ENCODE measurements at places on chromosomes 16 and 17.

DNA sequence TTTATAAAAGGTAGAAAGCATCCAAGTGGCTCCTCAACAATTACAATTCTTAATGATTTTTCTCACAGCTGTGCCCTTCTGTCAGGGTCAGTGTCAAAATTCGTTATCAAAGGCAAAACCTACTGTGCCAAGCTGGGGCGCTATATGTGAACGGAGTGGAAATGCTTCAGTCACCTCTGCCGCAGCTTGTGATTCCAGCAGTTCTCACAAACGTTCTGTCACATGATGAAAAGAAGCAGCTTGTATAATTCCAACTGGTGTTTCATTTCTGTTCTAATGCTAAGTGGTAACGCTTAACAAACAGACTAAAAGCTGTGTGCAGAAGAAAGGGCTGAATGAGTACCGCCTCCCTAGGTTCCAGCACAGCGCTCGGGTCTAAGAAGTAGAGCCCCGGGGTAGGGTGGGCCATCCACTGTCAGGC lies 14.2 kb downstream of the PLD6 start:
- no peak for DNase-seq

GRCh38 chr17:49082231-49082630 lies 50.3 kb upstream of the B4GALNT2 start:
- DNase-seq = no peak

DNA sequence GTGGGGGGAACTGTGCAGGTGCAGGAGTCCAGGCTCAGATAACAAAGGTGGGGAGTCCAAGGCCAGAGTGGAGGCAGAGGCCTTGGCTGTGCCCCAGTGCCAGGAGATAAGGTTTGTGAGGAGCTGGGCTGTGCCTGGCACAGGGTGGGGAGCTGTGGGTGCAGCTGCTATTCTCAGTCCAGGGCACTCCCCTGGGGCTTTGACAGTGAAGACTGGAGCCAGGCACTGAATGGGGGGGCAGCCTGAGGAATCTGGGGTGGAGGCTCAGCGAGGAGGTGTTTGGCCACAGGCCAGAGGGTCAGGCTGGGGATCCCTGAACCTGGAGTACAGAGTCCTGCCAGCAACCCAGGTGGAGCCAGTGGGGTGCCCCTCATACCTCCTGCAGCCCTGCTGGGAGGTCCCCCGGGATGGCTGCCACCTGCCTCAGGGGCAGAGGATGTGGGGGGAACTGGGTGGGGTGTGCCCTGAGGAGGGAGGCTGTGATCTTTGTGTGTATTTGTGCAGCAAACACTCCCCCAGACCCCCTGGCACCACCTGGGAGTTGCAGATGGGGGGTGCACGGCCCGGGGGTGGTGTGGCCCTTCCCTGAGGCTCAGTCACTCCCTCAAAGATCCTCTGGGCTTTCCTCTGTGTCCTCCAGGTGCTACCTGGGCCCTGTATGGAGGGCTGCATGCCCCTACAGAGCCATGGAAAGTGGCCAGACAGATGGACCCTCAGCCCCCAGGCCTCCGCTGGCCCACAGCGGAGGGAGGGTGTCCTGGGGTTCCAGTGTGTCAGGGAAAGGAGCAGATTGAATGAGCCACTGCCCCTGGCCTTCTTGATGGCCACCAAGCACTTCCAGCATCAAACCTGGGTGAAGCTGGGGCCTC lies 44.5 kb upstream of the SMPD3 start:
- no peak for DNase-seq

DNA sequence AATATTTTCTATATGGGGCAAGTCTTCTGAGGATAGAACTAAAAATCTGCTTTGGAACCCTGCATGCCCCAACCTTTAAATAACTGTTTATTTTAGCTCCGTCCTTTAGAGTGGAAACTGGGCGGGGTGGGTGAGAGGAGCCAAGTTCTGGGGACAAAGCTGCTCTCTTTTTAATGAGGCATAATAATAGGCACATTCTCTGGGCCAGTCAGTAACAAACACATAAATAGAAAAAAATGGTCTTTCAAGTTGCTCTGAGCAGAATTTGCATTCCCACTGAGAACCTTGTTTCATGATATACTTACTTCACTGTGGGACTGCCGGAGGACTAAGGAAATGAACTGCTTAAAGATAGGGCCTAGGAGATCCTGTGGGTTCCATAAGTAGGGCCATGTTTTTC lies 51.5 kb downstream of the KNOP1 start:
- DNase-seq = no peak

- peak; percentile 60 for DNase-seq
These were observed 14.5 kb downstream of the C17orf100 start for GRCh38 chr17:6666077-6666521.

DNA sequence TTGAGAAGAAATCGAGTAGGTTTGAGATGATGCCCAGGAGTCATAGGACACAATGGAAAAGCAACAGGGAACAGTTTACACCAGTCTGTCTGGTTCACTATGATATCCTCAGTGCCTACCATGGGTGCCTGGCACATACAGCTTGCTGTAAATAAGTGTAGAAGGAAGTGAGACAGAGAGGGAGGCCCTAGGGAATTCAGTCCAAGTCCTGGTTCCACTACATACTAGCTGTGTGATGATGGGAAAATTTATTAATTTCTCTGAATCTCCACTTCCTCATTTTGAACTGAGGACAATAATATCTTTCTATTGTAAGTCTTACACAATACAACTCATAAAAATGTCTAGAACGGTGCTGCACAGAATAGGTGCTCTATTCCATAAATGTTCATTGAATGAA lies 53.3 kb upstream of the LYRM9 start:
- DNase-seq = no peak

DNA sequence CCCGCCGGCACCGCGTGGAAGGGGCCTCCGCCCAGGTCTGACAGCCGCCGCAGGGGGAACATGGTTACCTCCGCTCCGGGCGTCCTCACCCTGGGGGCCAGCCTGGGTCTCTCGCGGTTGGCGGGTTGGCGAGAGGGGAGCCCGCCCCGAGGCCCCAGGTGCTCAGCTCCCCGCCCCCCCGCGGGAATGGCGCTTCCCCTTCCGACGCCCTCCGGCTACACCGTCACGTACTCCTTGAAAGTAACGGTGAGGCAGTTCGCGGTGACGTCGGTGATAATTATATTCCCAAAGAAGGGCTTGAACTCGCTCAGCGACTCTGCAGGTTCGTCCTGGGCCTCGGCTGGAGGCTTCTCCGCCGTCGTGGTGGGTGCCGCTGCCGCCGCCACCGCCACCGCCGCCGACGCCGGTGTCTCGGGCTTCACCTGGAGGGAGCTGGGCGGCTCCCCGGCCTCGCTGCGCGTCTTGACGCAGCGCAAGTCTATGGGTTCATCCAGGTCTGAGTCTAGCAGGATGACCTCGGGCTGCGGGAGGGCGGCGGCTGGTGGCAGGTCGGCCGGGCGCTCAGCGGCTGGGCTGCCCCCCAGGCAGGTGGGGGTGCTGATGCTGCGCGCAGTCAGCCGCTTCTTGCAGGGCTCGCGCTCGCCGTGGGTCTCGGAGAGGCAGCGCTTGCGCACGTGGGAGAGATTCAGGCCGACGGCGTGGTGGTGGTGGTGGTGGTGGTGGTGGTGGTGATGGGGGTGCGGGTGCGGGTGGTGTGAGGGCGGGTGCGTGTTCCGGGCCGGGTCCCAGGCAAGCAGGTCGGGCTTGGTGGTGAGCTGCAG lies 5.3 kb downstream of the CBX4 start:
- DNase-seq = no peak

GRCh38 chr16:83755391-83755790 lies 52.4 kb upstream of the HSBP1 start:
- no peak for DNase-seq

GRCh38 chr17:48610282-48611211 lies at the start of gene HOXB7:
TSS of gene HOXB7 (minus strand) at chr17:48611017. CDS start at chr17:48610918, 99 bp downstream.
- DNase-seq = peak; percentile 71

- no peak for DNase-seq
These were observed 20.2 kb downstream of the AP2B1 start for GRCh38 chr17:35607239-35607847.

DNA sequence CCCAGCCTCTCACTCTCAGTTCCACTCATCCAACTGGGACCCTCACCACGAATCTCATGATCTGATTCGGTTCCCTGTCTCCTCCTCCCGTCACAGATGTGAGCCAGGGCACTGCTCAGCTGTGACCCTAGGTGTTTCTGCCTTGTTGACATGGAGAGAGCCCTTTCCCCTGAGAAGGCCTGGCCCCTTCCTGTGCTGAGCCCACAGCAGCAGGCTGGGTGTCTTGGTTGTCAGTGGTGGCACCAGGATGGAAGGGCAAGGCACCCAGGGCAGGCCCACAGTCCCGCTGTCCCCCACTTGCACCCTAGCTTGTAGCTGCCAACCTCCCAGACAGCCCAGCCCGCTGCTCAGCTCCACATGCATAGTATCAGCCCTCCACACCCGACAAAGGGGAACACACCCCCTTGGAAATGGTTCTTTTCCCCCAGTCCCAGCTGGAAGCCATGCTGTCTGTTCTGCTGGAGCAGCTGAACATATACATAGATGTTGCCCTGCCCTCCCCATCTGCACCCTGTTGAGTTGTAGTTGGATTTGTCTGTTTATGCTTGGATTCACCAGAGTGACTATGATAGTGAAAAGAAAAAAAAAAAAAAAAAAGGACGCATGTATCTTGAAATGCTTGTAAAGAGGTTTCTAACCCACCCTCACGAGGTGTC lies 26.6 kb downstream of the STH start:
- DNase-seq = no peak

DNA sequence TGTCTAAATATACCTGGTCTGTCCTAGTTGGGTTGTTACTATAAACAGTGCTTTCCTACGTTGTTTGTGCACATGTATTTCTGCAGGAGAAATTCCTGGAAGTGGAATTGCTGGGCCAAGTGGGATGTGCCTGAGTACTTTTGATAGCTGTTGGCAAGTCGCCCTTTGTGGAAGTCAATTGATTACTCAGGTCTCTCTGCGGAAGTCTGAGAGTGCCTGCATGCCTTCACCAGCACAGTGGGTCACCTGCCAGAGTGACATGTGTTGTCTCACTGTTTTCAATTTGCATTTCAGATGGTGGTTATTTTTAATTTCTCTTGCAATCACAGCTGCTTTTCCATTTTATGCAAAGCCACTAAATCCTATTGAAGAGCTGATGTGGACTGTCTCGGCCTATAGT lies 2.3 kb upstream of the MVD start:
- no peak for DNase-seq

Measured in GM04504 (cell line).